Colonic mucosa (tissue), 4 donors: ENCODE measurements at places on chromosomes 2 and 18.

DNA sequence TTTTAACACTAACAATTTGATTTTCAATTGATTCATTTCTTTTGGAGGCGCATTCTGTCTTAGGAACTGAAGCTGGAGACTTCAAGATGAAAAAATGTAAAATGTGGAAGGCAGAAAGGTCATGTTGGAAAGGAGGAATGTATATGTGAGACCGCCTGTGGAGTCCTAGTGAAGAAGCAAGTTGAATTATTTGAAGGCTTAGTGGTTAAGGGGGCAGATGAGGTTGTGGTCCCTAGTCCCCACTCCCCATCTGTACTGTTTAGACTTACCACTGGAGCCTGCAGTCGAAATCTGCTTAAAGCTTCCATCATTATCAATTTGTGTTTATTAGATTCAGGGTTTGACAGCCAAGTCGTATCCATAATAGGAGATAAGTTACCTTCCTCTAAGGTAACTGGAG lies 15.4 kb upstream of the MIB1 start:
- DNase-seq, result no peak

- no peak for DNase-seq
Measured at GRCh38 chr2:132442278-132442677, 25.7 kb downstream of the GPR39 start.

GRCh38 chr2:147845411-147845971 lies 662 bp downstream of the ACVR2A start:
- peak; percentile 24 for DNase-seq

GRCh38 chr18:22560275-22560610 lies 142.5 kb upstream of the CTAGE1 start:
- DNase-seq, result no peak

DNA sequence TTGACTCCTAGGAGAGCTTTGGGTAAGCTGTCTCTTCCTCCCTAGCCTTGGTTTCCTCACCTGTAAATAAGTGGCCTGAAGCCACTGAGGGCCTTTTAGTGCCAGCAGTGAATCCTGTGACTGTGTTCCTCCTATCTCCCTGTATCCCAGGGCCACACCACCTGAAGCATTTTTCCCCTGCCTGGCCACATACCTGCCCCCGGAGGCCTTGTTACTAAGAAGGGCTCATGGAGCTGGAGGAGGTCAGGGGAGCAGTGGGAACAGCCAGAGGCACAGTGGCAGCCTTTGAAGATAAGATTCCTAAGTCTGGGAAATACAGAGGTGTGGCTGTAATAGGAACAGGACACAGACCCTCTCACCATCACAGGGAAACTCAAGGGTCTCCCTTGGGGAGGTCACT lies 162.4 kb downstream of the SMAD7 start:
- DNase-seq, result no peak

DNA sequence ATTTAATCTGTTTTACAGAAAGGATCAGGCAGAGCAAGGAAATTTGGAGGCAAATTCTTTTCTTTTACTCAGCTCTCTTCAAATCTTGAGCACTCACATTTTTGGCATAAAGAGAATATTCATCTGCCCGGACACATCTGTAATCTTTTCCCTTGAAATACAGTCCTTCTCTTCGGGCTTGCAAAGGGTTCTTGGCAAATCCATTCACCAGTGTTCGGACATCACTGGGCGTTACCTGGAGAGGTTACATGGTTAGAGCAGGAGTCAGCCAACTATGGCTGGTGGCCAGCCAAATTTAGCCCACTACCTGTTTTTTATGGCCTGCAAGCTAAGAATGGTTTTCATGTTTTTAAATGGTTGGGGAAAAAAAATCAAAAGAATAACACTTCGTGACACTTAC lies 2.1 kb downstream of the PFN4 start:
- no peak for DNase-seq
